ENCODE measurements at places on chromosomes 13 and 19.
A peak's percentile ranks its signal among the peaks of the same experiment; 100 is the strongest.

DNA sequence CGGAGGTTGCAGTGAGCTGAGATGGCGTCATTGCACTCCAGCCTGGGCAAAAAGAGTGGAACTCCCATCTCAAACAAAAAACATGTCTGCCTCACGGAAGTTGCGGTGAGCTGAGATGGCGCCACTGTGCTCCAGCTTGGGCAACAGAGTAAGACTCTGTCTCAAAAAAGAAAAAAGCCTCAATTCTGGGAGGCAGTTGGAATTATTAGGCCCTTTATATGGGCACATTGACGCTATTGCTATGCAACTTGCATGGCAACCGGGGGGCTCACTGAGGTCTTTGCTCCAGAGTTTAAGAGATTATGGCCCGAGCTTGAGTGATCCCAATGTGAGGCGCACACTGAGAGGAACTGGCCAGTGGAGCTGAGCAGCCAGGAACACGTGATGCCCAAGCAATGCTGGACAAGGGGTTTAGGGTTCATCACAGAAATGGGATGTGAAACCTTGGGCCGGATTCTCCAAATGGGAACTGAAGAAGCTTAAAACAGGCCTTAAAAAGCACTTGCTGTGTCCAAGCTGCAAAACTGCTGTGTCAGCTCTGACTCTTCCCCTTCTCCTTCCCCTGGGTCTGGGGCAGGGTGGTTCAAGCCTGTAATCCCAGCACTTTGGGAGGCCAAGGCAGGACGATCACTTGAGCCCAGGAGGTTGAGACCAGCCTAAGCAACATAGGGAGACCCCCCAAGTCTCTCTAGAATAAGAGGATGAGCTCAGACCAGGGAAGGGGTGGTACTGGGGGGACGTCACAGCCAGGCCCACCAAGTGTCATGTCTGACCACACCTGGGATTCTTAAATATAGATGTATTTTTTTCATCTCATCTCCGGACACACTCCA, 2.5 kb downstream of the FTL start:
- peaks cover 66% of the 10 kb centered on the region for H3K36me3 ChIP-seq
- H3K27ac ChIP-seq: peak overlapping the region; percentile 94
- no peaks in the 10 kb centered on the region for H3K27me3 ChIP-seq
- H3K4me3 ChIP-seq: peak overlapping the region; percentile 87

DNA sequence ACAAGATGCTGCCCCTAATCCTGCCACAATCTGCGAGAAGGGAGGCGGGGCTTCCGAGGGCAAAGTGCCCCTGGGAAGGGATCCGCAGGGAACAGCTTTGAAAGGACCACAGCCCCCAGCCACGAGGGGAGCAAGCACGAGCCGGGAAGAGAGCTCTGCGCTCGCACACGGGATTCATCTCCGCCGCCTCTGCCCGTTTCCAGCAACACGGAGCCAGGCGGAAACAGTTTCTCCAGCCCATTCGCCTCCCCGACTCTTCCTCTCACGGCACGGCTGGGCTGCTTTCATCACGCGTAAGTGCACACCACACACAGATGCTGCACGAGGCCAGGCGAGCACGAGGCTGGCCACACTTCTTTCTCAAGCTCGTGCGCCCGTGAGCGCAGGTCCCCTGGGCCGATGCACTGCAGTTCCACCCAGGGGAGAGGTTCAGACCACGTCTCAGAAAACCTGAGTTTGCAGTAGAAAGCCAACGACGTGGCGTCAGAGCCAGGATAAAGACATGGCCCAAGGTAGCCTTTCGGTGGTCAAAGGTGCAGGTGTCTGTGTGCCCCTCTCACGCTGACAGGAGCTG, 33.6 kb downstream of the NAXD start:
- no peaks in the 10 kb centered on the region for H3K27me3 ChIP-seq
- H3K4me1 ChIP-seq: peaks cover 13% of the 10 kb centered on the region
- H3K27ac ChIP-seq: no peak overlapping the region
- peaks cover 2% of the 10 kb centered on the region for H3K36me3 ChIP-seq

DNA sequence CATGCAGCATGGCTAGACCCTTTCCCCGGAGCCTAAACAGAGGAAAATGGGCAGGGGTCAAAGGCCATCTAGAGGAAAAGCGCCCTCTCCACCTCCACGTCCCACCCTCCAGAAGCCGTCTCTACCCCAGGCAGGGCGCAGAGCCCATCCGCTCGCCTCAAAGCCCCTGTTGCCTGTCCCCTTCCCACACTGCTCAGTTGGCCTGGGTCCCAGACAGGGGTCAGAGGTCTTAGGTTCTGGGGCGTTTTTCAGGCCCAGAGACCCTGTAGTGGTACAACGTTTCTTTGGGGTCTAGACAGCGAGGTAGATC, 285 bp downstream of the TMEM143 start:
- H3K36me3 ChIP-seq: no peaks in the 10 kb centered on the region
- no peak for DNase-seq

- H3K4me1 ChIP-seq: no peaks in the 10 kb centered on the region
- H3K36me3 ChIP-seq: no peaks in the 10 kb centered on the region
- no peak for DNase-seq
- no peaks in the 10 kb centered on the region for H3K27me3 ChIP-seq
- no peak overlapping the region for H3K27ac ChIP-seq
- H3K4me3 ChIP-seq: no peak overlapping the region
Observed at GRCh38 chr13:75985132-75985531, 349.0 kb downstream of the LMO7 start.

Measured in esophagus squamous epithelium (tissue), 5 donors.